ENCODE measurements at places on chromosomes 12 and 14. TPM values are rescaled to one million over a fixed set of nuclear protein-coding genes. Genes with fewer than 3 reads are reported as not detected.

- peaks cover 8% of the 10 kb centered on the region for H3K4me1 ChIP-seq
- H3K4me3 ChIP-seq = no peak overlapping the region
- H3K27ac ChIP-seq = no peak overlapping the region
- H3K27me3 ChIP-seq = peaks cover under 1% of the 10 kb centered on the region
- H3K36me3 ChIP-seq = no peaks in the 10 kb centered on the region
Observed at GRCh38 chr12:111761099-111761498, 5.6 kb upstream of the ALDH2 start.

DNA sequence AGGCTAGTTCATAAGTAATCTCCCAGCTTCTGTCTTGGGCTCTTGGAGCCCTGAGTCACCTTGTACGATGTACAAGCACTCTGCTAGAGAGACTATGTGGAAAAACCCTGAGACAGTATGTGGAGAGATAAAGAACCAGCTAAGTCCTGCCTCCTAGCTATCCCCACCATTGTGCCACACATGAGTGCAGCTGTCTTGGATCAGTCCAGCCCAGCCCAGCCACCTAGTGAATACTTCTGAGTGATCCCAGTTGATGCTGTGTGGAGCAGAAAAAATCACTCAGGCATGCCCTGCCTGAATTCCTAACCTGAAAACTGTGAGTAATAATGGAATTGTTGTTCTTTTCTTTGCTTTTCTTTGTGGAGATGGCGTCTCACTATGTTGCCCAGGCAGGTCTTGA, 5.1 kb upstream of the SERPINA6 start:
- peaks cover 4% of the 10 kb centered on the region for H3K27me3 ChIP-seq
- H3K4me3 ChIP-seq = no peak overlapping the region
- H3K4me1 ChIP-seq = no peaks in the 10 kb centered on the region
- H3K36me3 ChIP-seq = peaks cover 9% of the 10 kb centered on the region
- no peak for DNase-seq
- no peak overlapping the region for H3K27ac ChIP-seq

GALNT9 gene
- total RNA-seq = not detected

DNA sequence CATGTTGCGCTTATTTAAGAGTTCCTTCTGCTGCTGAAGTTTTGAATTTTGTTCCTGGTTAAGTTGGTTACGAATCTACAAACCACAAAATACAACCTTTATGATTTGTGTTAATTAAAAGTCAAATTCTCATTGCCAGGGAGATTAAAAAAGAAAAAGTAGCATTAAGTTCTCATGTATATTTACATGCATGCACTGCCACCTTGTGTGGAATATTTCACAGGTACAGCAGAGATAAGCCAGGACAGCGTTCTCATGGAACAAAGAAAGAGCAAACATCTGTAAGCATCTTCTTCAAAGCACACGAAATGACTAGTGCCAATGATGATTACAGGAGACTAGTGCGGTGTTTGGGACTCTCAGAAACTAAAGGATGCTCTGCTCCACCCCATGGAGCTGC, 34.2 kb downstream of the ZFYVE21 start:
- H3K27me3 ChIP-seq = no peaks in the 10 kb centered on the region
- H3K27ac ChIP-seq = peak overlapping the region; percentile 62
- peaks cover 22% of the 10 kb centered on the region for H3K4me1 ChIP-seq
- no peaks in the 10 kb centered on the region for H3K36me3 ChIP-seq
- DNase-seq = peak; percentile 11
- no peak overlapping the region for H3K4me3 ChIP-seq

GRCh38 chr12:122394626-122395194, 27.8 kb downstream of the CLIP1 start:
- DNase-seq = no peak
- peaks cover 6% of the 10 kb centered on the region for H3K36me3 ChIP-seq
- no peaks in the 10 kb centered on the region for H3K27me3 ChIP-seq

CFAP54 gene
- total RNA-seq = 0.82 TPM

- H3K27ac ChIP-seq = peak overlapping the region; percentile 93
- H3K4me3 ChIP-seq = peak overlapping the region; percentile 99
- peaks cover 58% of the 10 kb centered on the region for H3K4me1 ChIP-seq
- no peak for DNase-seq
- H3K27me3 ChIP-seq = no peaks in the 10 kb centered on the region
Observed at GRCh38 chr14:59483363-59483762, 845 bp downstream of the L3HYPDH start.

- no peaks in the 10 kb centered on the region for H3K27me3 ChIP-seq
- DNase-seq = no peak
- H3K27ac ChIP-seq = no peak overlapping the region
Observed at GRCh38 chr12:121454921-121455320, 55.0 kb downstream of the RNF34 start.

- DNase-seq = no peak
- no peaks in the 10 kb centered on the region for H3K36me3 ChIP-seq
- no peak overlapping the region for H3K27ac ChIP-seq
- no peaks in the 10 kb centered on the region for H3K4me1 ChIP-seq
Observed at GRCh38 chr12:53811606-53812005, 59.8 kb upstream of the CISTR start.

DNA sequence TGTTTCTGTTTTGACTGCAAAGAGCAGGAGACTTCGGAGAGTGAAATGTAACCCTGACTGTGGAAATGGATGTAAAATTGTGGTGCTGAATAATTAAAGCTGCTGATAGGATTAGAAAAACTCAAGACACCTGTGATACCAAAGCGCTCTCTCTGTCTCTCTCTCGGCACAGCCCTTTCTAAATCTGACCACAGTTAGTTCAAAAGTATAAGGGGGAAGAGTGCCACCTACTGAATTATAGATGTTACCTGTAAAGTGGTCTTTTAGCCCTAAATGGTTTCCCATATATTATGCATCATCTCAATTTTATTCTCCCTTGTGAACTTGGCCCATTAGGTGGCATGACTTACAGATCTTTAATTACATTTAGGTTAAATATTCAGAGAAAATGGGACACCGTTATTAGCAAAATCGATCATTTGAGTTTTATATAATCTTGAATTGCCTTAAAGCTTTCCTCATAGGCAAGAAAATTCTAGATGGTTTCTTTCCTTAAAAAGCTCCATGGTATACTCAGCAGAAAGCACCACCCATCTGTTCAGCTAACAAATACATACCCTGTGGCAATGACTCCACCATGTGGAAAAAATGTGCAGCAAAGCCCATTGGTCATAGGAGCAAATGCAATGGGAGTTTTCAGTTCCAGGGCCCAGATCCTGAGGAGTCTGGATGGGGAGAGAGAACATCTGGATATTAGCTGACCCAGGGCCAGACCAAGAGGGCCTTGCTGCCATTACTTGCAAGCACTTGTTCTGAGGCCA, 18.1 kb downstream of the RFC5 start:
- no peak overlapping the region for H3K27ac ChIP-seq
- H3K4me1 ChIP-seq = no peaks in the 10 kb centered on the region
- peaks cover 4% of the 10 kb centered on the region for H3K36me3 ChIP-seq
- H3K27me3 ChIP-seq = no peaks in the 10 kb centered on the region
- no peak overlapping the region for H3K4me3 ChIP-seq

DNA sequence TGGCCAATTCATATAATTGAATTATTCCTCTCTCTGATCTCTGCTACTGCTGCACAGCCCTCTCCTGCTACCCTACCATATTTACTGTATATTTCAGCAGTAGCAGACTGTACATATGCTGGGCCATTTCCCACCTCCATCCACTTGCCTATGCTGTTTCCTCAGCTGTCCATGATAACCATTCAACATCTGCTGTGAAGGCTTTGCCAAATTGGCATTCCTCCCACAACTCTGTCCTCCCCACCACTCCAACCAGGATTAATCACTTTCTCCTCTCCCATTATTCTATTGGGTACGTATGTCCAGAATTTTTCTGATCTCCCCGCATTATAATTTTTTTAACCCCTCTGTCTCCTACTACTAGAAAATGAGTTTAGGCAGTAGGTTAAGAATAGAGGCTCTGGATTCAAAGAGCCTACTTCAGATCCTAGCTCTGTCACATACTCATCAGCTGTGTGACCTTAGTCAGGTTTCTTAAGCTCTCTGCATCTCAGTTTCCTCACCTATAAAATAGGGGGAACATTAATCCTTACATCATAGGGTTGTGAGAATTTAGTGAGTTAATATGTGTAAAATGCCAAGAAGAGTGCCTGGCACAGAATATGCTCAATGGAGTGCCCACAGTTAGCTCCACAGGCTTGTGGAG, 123.3 kb downstream of the KICS2 start:
- H3K27me3 ChIP-seq = peaks cover 6% of the 10 kb centered on the region
- no peak for DNase-seq
- no peak overlapping the region for H3K4me3 ChIP-seq
- H3K4me1 ChIP-seq = no peaks in the 10 kb centered on the region
- no peaks in the 10 kb centered on the region for H3K36me3 ChIP-seq

DNA sequence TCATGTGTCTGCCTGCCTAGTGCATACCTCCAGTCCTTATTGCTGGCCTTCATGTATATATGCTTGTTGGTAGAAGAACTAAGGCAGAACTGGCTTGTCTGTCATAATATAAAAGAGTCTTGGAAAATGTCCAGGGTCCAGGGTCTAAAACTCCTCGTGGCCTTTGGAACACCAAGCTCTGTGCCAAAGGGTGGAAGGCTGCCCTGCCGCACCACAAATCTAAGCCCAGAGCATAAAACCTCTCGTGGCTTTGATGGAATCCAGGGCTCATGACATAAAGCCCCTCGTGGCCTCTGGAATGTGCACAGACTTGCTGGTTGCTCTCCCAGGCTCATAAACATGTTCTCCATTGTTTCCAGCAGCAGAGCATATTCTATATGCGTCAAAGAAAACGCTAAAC, 107.9 kb downstream of the BBS10 start:
- no peaks in the 10 kb centered on the region for H3K36me3 ChIP-seq
- peaks cover 4% of the 10 kb centered on the region for H3K27me3 ChIP-seq
- no peak for DNase-seq
- no peaks in the 10 kb centered on the region for H3K4me1 ChIP-seq
- no peak overlapping the region for H3K4me3 ChIP-seq
- H3K27ac ChIP-seq = no peak overlapping the region

DNA sequence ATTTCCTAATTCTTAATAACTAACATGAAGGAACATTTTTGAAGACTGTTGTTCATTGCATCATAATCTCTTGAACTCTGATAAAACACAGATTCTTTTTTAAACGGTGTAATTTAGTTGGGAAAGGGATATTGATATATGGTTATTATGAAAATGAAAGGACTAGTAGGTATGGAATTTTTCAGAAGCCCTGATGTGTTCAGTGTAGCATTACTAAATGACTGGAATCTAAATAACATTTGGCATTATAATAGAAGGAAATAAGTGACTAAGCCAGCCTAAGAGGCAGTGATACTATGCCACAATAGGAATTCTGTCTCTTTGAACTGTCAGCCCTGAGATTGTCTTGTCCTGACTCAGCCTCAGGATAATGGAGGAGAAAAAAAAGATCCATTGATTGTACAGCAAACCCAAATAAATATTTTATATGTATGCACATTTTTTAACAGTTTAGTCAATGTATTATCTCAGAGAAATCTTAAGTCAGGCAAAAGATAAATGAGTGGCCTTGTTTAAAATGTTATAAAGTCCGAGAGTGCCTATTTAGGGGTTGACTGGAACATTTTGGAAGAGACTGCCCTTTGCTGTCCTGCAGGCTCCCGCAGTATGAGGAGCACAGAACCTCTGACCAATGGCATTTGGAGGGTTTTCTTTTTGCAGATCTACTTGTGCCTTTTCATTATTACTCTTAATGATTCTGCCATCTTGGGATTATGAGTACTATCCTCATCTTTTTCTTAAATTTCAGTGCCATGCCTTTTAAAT, 271.2 kb downstream of the EGLN3 start:
- DNase-seq = no peak
- H3K4me3 ChIP-seq = no peak overlapping the region

- no peak for DNase-seq
- no peak overlapping the region for H3K27ac ChIP-seq
- H3K4me3 ChIP-seq = no peak overlapping the region
- H3K36me3 ChIP-seq = no peaks in the 10 kb centered on the region
- peaks cover 2% of the 10 kb centered on the region for H3K4me1 ChIP-seq
- H3K27me3 ChIP-seq = peaks cover 3% of the 10 kb centered on the region
Observed at GRCh38 chr14:32225378-32225920, 22.4 kb upstream of the RNU6-8 start.

OR11H12 gene
- not detected for total RNA-seq

DNA sequence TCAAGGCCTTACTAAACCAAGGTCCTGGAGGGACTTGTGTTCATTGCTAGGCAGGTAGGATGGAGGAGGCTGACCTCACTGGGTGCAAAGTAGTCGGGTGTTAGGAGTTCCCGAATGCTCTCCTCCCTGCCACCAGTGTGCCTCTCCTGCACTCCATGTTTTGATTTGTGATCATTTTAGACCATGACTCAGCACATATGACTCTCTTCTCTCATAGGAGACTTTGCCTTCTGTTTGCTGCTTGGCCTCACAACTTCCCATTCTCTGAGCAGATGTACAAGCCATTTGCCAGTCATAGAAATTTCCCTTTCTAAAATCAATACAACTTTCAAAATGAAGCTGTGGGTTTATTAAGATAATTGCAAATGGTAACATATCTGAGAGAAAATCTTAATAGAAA, 46.6 kb upstream of the LRIG3 start:
- H3K4me3 ChIP-seq = no peak overlapping the region
- no peaks in the 10 kb centered on the region for H3K4me1 ChIP-seq
- no peak for DNase-seq

SLCO1B1 gene
- total RNA-seq = not detected

DNA sequence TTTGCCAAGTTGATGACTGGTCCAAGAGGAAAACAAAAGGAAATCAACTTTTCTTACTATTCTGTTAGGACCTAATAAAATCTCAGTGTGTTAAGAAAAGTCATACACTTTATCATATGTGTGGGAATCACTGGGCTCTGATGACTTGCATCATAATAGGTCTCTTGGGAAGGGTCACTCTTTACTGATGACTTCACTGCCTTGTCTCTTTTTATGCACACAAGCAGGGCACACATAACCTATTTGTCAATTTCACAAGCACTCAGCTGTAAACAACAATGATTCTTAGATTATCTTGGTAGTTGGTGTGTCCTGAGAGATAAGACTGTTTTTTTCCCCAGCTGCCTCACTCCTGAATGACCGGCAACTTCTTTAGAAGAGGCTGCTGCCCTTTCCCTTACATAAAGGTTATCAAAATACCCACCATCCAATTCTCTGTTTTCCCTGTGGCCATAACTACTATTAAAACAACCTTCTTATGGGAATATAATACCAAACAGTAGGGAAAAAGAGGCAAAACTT, 50.9 kb upstream of the INSM2 start:
- no peaks in the 10 kb centered on the region for H3K4me1 ChIP-seq
- H3K4me3 ChIP-seq = no peak overlapping the region
- no peak overlapping the region for H3K27ac ChIP-seq
- DNase-seq = no peak

DNA sequence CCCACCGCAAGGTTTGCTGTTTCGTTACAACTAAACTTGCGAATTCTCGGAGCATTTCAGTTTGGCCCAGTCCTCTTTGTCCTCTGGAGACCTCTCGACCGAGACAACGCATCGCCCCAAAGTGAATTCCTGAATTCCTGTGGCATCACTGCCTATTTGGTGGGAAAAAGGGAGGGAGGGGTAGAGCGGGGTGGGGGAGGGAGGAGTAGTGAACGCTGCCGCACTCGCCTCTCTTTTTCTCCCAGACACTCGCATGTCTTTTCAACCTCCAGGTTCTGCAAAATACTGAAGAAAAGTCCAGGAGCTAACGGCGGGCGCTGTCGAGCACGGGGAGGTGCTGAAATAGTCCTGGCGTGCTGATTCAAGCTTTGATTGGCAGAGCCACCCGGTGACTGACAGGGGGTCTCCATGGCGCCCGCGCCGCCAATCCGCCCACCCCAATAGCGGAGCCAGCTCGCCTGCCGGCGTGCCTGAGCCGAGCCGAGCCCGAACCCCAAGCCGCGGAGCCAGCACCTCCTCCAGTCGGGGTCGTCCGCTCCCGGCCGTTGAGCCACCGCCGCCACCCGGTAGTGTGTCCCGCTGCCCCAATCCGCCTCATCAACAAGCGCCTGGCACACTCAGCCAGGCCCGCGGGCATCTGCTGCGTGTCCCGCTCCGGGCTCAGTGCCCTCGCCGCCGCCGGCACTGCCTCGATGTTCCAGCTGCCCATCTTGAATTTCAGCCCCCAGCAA, at the start of gene SIX6:
TSS of gene SIX6 (plus strand) at position 440 of the 731 bp plus-strand sequence. CDS start at position 693, 253 bp downstream.
- peaks cover 26% of the 10 kb centered on the region for H3K4me1 ChIP-seq
- peak within 1 kb of the TSS; percentile 70 for H3K4me3 ChIP-seq
- H3K27me3 ChIP-seq = peaks cover 79% of the 10 kb centered on the region
